ENCODE measurements at places on chromosomes 5 and 9.

- no peak for DNase-seq
Observed at GRCh38 chr5:36363744-36364143, 62.0 kb upstream of the RANBP3L start.

GRCh38 chr9:118459913-118460312, 755.7 kb downstream of the TLR4 start:
- no peak for DNase-seq

- DNase-seq = no peak
Observed at GRCh38 chr9:128276574-128277270, 646 bp downstream of the SWI5 start.

DNA sequence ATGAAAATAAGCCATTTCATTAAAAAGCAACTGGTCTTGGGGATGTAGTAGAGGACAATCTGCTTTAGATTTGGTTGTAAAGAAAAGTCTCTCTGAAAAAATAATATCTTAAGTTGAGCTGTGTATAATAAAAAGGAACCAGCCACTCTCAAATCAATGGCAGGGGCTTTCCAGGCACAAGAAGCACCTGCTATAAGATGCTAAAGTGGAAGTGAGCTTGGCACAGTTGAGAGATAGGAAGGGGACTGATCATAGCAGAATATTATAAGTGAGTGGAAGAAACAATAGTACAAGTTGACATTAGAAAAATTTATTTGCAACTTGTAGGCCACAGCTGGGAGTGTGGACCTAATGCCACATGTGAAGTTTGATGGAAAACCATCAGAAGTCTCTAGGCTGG, 28.1 kb upstream of the SPINK5 start:
- no peak for DNase-seq

DNA sequence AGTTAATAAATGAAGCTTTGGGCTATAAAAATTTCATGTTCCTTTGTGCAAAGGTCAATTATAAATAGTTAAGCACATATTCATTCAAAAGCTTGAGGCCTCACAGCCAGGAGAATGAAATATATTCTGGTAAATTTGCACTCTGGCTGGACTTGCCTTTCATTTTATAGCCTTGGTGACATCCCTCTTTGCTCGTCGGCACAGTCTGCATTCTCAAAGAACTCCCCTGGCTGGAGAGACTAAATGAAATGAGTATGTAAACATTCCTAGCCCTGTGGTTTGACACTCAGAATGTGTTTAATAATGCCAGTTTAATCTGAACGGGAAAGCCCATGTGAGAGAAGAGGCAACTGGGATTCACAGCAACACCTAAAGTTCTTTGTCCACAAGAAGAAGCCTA, 285.6 kb downstream of the BRINP1 start:
- no peak for DNase-seq

GRCh38 chr5:66830636-66831035, 234.4 kb downstream of the MAST4 start:
- no peak for DNase-seq

DNA sequence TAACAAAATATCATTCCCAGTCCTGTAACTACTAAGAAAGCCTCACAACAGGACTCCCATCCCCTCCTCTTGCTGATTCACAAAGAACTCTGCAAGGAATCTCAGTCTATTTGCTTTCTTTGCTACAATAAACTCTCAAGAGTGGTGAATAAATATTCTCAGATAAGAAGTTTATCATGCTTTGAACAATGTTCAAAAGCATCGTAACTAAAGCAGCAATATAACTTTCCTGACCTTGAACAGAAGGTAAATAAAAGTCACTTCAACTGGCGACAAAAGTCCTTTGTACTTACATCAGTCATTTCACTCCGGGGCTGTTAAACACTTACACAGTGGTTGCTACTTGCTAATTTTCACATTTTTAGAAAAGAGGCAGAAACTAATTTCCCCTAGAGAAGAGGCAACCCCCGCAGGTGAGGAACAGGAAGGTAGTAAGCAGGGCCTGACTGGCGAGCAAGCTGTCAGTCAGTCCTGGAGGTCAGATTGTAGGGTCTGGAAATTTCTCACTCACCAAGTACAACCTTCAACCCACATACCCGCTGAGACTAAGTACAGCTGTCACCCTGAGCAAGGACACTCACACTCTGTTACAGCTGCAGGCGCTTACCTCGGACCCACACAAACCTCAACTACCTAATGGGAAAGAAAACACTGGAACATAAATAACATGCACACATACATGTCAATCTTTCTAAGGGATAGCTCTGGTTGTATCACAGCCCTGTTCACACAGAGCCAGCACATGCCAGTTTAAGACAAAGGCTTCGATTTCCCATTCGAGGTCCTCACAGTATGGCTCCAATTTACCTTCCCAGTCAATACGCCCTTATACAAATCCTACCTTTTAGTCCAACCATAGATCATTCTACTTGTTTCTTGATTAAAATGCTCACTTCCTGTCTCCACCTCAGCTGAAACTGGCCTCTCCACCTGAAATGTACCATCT, 104.6 kb upstream of the RETREG1 start:
- DNase-seq = no peak

DNA sequence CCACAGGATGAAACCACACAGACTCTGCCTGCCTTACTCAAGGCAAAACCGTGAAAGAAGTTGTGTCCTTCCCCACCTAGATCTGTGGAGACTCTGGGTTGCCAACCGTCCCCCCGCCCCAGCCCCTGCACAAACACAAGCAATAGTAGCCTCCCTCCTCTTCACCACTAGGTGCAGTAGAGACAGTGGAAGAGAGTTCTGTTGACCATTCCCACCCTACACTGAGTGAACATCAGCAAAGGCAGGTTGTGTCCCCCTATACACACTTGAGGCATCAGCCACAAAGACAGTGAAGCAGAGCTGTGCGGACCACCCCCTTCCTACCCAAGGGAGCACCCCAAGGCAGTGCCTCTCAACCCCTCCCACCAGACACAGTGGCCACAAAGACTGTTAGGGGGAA, 223.7 kb upstream of the NFIL3 start:
- DNase-seq = no peak

DNA sequence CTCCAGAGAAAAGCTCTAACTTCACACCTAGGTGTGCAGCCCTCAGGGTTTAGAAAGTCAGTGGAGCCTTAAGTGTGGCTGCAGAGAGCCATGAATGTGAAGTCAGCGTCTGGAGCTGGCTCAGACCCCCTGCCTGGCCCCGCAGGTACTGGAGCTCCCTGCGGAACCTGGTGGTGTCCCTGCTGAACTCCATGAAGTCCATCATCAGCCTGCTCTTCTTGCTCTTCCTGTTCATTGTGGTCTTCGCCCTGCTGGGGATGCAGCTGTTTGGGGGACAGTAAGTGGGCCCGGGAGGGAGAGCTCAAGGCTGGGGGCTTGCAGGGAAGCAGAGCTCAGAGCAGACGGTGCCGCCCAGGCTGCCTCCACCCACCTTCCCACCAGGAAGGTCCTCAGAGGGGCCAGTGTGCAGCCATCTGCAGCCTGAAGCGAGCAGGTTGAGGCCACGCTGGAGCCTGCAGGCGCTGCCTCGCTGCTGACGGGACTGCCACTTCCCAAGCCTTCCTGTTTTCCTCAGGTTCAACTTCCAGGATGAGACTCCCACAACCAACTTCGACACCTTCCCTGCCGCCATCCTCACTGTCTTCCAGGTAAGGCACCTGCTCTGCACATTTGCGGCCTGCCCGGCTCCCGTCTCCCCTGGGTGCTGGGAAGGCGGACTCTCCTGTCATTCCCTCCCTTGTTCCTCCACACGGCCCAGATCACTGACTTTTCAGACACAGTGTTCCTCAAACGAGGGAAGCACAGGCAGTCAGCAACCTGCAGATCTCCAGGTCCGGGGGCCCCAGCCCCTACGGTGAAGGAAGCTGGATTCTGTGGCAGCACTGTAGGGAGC, 108.9 kb downstream of the CACNA1B start:
- no peak for DNase-seq

DNA sequence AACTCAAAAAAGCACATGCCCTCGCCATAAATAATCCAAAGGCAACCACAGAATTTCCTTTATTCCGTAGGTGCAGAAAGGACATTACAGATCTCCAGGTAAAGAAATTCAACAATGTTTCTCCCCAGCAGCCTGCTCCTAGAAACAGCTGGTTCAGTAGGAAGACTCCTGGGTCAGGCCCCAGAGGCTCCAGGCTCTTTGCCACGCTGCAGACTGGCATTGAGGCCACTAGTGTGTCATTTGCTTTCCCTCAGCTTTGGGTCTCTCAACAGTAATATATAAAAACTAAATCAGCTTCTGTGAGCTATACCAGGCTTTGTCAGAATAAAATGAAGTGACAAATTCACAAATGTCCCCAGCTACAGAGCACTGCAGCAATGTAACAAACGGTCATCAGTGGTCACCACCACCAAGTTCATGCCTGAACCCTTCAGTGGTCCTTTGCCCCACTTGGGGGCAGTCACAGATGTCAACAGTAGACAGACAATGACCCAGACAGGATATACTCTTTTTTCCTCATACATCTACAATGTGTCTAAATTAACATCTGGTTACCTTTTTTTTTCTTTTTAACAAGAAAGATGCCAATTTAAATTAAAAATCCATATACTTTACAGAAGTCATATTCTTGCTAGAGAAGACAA, 93.5 kb downstream of the MARCHF3 start:
- no peak for DNase-seq

DNA sequence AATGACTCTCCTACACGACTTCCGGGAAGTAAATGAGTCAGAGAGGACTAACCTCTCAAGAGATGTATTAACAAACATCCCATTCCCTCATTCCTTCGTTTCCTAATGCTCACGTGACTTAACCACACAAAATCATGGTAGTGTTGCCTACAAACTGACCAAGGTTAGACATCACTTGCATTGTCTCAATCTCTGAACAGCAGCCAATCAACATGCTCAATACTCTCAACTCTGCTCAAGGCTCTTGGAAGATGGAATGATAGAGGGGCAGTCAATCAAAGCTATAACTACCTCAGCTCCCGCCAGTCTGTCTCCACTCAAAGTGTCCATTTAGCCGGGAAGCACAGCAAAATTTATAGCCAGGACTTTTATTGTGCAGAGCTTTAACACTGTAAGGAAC, 143.8 kb upstream of the PIK3R1 start:
- DNase-seq = no peak

DNA sequence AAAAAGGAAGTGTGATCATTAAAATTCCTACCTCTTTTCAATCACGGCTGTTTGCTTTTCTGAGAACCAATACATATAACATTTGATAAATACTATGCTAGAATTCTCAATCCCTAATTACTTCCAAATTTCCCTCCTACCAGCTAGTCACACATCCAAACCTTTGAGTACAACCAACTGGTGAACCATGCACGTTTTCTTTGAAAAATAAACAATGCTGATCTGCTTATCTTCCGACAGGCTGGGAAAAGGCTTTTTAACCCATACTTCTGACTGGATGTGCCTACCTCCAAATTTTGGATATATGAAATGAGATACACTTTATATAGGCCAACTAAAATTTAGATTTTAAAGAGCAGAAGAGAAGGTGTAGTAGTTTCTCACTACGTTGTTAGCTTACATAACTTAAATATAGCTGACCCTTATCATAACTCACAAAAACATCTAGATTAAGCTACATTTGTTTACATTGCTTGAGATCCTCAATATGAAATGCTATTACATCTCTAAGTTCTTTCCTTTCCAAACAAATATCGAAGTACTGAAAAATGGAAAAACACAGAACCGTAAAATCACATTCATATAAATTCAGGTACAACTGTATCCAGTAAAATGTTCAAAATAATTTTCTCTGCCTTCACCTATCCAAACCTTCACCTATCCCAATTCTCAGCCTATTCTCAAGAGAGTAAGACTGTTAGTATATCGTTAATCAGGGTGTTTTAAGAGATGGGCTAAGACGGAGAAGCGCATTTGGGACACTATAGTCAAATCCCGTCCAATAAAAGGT, 2.1 kb downstream of the NR3C1 start:
- DNase-seq = peak; percentile 51

DNA sequence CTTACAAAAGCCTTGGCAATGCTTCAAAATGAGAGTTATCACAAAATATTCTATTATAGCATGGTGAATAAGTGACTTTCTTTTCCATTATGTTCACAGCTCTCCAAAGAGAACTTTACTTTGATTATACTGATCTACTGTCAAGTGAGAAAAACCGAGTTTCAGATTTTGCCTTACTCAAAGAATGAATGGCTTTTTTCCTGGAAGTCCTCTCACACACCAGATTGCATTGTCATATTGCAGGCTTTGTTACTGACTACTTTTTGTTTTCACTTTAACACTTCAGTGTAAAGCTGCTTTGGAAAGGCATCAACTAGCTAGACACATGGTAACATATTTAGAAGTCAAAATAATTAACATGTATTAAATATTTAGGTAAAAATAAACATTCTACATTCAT, 765.2 kb upstream of the NUDT12 start:
- DNase-seq = no peak

GRCh38 chr5:151886546-151887275, 37.9 kb downstream of the GLRA1 start:
- no peak for DNase-seq

DNA sequence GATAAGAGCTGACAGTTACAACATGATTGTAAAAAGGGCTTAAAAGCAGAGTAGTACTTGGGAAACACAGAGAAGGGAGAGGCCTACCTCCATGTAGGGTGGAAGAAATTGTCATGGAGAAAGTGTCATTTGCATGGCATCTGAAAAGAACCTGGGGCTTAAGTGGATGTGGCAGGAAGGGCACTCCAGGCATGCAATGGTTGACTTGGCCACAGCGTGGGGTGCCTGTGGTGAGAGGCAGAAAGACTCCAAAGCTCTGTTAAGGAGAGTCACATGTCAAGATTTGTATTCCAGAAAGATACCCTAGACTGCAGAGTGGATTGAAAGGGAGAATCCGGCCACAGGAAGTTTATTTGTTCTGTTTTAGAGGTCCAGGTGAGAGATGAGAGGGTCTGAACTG, 2.4 kb downstream of the POLR3G start:
- no peak for DNase-seq

GRCh38 chr9:124855566-124855943, 2.3 kb downstream of the WDR38 start:
- no peak for DNase-seq

DNA sequence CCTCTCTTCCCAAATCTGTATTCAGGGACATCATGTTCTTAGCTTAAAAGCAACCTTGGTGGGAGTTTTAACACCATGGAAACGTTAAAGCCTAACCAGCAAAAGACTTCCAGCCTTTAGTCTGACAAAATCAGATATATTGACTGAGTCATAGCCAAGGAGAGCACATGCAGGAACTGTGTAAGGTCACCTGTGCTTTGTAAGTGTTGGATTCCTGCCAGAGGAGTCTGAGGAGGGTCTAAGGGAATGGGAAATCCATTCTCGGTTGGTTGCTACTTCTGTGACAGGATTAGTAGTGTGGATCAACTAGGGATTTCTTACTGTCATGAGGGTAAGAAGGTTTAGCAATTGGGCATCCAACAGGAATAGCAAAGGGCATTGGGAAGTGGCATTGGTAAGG, 142.0 kb upstream of the CHD1 start:
- DNase-seq = no peak

DNA sequence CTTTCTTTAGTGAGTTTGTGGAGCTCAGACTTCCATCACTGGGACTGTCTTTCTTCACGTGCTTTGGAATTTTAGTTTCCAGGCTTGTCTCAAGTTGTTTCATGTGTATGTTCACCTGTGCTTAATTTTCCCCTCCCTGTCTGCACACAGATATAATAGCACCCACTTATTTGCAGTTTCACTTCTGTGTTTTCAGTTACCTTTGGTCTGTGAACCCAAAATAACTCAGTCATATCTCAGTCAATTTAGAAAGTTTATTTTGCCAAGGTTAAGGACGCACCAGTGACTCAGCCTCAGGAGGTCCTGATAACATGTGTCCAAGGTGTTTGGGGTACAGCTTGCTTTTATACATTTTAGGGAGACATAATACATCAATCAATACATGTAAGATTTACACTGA, 330.4 kb downstream of the ICE1 start:
- no peak for DNase-seq
